ENCODE measurements at places on chromosomes 12 and 14. TPM values are rescaled to one million over a fixed set of nuclear protein-coding genes. Genes with fewer than 3 reads are reported as not detected.

The KLHDC1 gene
- polyA plus RNA-seq: 4.9 TPM

The FAM90A1 gene
- polyA plus RNA-seq: 0.91 TPM

The A2ML1 gene
- 0.13 TPM for polyA plus RNA-seq

The ABCC9 gene
- polyA plus RNA-seq: 7.4 TPM

The ART4 gene
- polyA plus RNA-seq: 6.3 TPM

The PLEKHD1 gene
- polyA plus RNA-seq: 0.03 TPM

The OR11G2 gene
- polyA plus RNA-seq: not detected

The TRIM9 gene
- 2.7 TPM for polyA plus RNA-seq

The LRTM2 gene
- polyA plus RNA-seq: 0.13 TPM

- no peak for DNase-seq
Observed at GRCh38 chr12:26564391-26564790, 268.6 kb downstream of the ITPR2 start.

DNA sequence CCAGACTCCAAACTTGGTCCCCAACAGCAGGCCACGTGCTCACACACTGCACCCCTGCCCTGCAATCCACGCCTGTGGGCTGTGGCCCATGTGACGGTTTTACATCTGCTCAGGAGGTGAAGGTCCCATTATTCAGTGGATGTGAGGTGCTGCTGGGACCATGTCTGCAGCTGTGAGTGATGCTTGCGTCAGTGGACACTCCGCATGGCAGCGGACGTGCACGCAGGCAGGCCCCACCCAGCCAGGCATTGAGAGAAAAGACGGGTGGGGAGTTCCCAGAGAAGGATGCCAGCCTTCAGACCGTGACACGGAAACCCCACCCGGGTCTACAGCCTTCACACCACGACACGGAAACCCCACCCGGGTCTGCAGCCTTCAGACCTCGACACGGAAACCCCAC is 67.6 kb downstream of the NOC4L start:
- DNase-seq: no peak

GRCh38 chr12:130775953-130776856 is 60.1 kb upstream of the RIMBP2 start:
- DNase-seq: peak; percentile 53

DNA sequence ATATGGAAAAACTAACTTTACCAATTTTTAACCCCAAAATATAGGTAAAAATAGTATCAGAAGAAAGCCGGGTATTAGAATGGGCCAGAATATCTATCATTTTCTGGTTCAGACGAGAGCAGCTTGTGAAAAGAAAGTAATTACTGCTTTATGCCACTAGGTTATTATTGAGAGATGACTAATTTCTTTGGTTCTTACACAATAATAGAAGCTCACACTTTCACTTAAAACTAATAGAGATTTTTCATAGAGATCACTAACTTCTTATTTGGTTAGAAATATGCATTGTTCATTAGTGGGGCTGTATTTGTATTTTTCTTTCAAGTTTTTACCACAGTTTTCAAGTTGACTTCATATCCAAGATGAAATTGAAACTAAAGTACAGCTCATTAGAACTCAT is 1241.2 kb upstream of the FLRT2 start:
- DNase-seq: no peak

DNA sequence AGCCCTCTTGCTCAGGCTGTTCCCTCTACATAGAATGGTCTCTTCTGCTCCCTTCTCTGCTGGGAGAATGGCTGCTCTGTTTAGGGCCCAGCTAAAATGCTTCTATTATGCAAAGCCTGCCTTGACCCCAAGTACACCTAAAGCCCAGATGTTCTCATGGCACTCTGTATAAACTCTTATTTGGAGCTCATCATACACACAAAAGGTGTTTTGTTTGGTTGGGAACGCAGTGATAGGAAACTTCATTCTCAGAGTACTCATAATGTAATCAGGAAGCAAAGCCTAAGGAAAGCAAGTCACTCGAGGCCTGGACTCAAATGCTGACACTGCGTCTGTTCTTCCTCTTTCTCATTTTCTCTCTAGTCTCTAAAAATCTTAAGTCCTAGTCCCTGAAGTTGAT is 38.2 kb upstream of the SYCP3 start:
- DNase-seq: no peak

DNA sequence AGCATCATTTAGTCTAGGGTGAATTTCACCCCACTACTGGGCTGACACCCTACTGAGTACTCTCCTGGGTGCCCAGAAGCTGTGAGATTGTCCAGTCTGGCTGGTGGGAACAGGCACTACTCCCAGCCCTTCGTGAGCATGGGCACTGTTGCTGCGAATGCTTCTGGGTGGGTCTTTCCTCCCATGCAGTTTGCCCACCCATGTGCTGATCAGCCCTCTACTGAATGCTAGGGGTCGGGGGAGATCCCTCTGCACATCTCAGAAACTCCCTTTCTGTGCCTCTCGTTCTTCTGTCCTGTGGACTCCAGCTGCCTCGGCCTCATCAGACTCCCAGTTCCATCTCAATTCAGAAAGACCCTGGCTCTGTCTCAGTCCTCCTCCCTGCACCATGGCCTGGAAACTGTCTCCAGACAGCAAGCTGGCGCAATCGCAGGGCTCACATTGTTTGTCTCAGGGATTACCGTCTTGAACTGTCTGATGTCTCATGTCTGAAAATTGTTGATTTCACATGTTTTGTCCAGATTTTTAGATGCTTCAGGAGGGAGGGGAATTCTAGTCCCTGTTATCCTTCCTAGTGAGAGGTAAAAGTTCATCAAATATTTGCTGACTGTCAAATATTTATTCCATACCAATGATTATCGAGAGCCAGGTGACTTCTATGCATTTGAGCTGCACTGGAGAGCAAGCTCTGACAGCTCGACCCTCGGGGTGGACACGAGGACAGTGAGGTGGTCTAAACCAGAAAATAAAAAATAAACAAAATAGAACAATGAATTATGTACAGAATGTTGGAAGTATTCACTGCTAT is 316.6 kb upstream of the RTL1 start:
- no peak for DNase-seq

DNA sequence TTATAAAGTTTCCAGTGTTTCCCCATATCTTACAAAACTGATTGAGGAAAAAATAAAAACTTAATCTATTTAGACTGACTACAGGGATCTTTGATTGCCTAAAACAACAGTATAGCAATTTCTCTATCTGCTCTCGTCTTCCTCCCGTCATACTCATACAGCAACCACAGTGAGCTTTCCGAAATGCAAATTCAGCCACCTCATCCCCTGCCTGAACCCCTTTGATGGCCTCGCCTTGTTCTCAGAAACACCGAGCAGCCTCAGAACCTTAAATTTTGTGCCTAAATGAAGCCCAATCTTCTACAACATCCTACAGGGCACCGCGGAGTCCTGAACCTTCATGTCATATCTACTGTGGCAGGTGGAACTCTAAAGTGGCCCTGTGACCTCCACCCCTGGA is 223.7 kb upstream of the TMEM132C start:
- no peak for DNase-seq

DNA sequence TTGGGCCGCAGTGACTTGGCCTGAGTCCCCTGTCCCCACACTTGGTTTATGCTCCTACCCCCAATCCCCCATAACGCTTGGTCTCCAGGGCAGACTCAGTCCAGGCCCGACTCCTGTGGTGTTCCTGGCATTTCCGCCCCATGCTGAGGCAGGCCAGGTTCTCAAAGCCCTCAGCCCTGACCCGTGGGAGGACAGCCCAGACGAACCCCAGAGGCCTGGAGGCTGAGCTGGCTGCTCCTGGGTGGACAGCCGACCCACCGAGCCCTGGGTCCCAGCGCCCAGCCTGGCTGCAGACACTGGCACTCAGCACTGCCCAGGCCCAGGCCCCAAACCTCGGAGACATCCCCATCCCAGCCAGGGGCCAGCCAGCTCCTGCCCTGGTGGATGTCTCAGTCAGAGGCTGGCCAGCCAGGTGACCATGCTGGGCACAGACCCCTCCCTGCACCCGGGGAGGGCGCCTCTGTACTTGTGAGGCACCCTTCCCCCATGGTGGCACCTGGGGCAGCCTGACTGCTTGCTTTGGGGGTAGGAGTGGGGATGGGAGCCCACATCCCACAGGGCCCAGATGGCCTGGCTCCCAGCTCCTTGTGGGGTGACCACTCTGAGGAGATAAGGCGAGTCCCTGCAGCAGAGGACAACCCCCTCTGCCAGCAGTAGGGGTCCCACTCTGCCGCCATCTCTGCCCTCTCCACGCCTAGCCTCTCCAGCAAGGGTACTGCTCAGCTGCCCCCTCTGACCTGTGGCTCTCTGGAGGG is 1.4 kb downstream of the PLD4 start:
- DNase-seq: no peak

- no peak for DNase-seq
Observed at GRCh38 chr12:104319918-104320626, 16.5 kb downstream of the EID3 start.

DNA sequence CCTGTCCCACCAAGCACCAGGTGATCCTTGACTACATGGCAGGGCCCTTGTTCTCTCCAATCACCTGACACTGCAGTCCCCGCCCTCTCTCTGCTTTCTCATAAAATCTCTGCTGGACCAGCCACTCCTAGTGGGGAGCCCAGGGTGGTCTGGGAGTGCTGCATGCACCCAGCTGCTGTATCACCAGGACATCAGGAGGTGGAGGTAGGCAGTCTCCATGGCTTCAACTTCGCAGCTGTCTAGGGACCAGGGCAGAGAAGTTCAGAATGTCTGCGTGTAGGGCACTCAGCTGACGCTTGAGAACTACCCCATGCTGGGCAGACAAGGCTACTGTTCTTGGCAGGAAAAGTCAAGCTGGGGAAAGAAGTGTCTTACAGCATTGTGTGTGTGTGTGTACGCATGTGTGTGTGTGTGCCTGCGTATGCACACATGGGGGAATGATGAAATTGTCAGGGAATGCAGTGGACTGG is 2.6 kb downstream of the WSCD2 start:
- DNase-seq: no peak

- no peak for DNase-seq
Observed at GRCh38 chr14:71395151-71395604, 487.9 kb downstream of the PCNX1 start.

DNA sequence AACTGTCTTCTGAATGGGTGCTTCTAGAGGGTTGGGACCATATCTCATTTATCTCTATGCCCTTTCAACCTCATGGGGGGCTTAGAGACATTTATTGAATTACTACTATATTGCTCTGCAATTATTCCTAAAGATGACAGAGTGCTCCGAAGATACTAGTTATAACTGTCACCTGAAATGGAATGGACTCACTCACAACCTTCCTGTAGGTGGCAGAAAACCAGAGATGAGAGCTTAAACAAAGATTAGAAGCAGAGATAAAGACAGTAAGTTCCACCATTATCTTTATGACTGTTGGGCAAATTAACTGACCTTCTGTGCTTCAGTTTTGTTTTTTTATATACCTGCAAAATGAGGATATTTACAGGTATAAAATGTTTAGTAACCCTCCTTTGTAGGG is 31.5 kb upstream of the GTF2A1 start:
- no peak for DNase-seq

DNA sequence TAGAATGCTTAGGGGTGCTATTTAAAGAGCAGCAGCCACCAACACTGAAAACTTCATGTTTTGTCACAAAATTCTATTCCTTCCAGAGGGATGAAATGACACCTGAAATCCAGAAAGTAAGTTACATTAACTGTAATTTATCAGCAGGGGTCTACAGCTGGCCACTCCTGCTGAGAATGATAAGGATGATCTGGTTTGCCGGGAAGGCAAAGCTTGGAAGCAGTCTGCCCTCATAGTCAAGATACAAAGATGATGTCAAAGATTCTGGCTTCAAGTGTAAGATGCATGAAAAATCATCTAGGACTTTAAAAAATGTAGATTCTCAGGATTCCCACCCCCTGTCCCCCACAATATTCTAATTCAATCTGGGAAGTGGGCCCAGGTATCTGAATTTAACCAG is 58.4 kb downstream of the DCAF5 start:
- no peak for DNase-seq

DNA sequence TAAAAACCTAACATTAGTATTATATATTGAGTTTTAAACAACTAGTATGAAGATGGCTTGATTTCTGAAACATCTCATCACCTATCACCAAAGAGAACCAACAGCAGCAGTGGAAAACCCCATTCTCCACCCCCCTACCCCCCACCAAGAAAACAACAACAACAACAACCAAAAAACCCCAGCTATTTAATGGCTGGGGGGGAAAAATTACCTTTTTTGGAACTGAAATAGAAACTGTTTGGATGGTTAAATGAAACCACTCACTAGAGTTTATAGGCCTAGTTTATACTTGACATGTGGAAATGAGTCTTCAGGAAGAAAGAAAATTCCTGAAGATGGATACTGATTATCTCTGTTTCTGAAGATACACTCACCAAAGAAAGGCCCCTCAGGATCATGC is 30.3 kb downstream of the PPP2R5E start:
- DNase-seq: no peak
